ENCODE measurements at places on chromosomes 5 and 9.

GRCh38 chr9:100346836-100347235, 5.9 kb downstream of the TEX10 start:
- DNase-seq = no peak

GRCh38 chr5:10607023-10607665, 43.3 kb downstream of the ANKRD33B start:
- DNase-seq = peak; percentile 42

- peak; percentile 47 for DNase-seq
These were observed 599 bp downstream of the LYRM7 start for GRCh38 chr5:131171276-131171810.

DNA sequence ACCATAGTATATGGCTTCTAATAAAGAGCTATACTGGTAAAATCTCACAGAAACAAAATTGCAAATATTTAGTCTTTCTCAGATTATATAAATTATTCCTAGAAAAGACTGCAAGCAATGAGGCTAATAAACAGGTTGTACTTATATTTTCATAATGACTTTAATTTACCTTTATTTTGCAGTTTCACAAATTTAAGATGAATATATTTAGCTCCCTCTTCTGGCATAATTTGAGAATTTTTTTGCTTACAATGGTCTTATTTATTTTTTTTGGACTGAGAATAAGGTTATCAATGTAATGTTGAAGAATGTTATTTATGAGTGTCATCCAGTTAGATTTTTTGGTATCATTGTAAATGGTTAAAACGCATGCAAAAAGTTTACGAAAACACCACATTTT, 56.7 kb downstream of the PIK3R1 start:
- no peak for DNase-seq

DNA sequence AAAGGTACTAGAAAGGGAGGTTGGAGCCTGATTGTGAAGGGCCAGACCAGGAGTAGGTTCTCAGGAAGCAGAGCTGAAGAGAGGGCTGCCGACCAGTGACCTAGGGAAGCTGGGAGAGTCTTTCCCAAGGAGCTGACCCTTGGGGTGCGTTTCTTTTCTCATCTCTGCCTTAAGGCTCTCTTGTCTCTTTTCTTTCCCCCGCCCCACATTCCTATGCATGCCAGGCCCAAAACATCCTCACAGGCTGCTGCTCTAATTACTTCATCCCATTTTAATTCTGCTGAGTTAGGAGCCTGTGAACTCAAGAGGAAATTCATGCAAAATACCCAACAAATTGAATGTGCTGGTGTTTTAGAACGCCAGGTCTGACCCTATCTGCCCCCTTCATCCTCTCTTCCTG, 46.9 kb upstream of the HSPA9 start:
- DNase-seq = no peak

- DNase-seq = no peak
These were observed 25.8 kb downstream of the CD180 start for GRCh38 chr5:67170767-67171166.

DNA sequence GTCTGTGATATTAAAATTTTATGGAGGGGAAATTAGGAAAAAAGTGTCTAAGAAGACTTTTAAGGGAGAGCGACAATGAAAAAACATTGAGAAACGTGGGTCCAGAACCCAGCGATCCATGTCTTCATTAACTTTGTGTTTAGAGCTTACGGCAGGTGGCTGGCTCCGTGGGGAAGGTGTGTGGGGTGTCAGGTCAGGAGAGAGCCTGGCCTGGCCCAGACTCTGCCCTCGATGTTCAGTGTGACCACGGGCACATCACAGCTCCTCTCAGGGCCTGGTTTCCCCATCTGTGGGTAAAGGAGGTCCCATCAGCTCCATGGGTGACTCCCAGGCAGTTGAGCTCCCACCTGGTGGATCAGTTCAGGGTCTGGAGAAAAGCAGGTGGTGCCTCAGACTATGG, 22.1 kb downstream of the DAB2IP start:
- DNase-seq = no peak

DNA sequence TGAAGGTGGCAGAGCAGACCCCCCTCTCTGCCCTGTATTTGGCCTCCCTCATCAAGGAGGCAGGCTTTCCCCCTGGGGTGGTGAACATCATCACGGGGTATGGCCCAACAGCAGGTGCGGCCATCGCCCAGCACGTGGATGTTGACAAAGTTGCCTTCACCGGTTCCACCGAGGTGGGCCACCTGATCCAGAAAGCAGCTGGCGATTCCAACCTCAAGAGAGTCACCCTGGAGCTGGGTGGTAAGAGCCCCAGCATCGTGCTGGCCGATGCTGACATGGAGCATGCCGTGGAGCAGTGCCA, 3.8 kb downstream of the ALDH1B1 start:
- no peak for DNase-seq

DNA sequence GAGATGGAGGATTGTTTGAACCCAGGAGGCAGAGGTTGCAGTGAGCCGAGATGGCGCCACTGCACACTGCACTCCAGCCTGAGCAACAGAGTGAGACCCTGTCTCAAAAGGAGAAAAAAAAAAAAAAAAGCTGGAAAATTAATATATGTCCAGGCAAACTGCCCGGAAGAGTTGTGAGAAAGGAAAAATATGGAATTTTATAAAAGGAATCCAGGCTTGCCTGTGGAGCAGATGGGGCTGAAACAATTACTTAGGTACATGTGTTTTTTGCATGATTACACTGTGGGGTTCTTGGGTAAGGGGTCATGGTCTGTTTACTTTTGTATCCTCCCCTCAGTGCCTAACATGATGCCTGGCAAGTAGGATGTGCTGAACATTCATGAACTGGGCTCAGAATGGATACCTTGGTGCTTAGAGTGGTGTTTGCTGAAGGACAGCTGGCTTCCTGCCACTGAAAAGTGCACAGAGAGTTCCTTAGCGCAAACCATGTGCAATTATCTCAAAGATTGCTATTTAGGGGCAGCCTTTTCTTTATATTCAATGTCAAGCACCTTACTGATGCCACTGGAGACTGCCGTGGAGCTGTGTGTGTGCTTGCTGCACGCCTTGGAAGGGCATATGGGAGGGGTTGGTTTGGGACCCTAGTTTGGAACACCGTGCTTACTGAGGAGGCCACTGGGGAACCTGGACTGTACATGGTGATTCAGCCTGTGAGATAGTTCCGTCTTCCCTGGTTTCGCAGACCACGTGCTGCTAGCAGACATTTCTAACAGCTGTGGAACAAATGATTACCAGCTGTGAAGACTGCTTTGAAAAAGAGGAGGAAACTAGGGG, 78.4 kb downstream of the MAP1B start:
- DNase-seq = no peak

GRCh38 chr9:110669433-110669832, 842 bp downstream of the MUSK start:
- DNase-seq = no peak
